Mucosa of descending colon (tissue), 3 donors: ENCODE measurements at places on chromosomes 4 and X. TPM values are rescaled to one million over a fixed set of nuclear protein-coding genes. Genes with fewer than 3 reads are reported as not detected.
A peak's percentile ranks its signal among the peaks of the same experiment; 100 is the strongest.

- no peak for DNase-seq
Observed at GRCh38 chr4:81804849-81805248, 333.1 kb upstream of the RASGEF1B start.

DNA sequence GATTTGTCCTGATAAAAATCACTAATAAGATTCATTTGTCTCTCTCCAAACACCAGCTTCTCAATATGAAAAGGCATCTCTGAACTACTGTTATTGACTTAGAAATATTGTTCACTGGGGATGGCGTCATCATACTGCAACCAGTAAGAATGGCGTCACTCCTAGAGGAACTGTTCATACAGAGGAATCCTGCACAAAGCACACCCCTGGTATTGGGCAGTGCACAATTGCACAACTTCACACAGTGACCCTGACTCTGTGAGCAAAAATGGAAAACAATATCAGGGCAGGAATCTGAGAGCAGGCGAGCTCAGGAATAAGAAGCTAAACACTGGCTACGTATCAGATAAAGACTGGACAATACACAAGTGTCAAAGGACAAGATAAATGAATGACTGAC, 66.7 kb upstream of the PNPLA4 start:
- DNase-seq: no peak

DNA sequence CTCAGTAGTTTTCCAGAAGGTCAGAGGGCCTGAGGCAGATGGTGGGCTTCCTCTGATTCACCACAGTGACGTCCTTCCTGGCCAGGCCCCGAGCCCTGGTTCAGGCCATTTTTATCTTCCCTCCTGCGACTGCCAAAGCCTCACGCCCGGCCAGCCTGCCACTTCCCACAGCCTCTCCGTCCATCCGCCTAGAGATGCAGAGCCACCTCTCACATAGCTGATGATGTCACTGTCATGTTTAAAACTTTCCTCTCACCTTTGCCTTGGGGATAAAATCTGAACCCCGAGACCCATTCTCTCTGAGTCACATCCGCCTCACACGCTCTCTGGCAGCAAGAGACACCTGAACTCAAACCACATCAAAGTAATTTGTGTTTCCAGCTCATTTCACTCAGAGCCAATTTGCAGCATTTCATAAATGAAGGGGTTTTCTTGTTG, 175.3 kb downstream of the QDPR start:
- peak; percentile 51 for DNase-seq

- DNase-seq: no peak
Observed at GRCh38 chr4:184529283-184529682, 54.9 kb upstream of the IRF2 start.

GRCh38 chrX:72029483-72030411, 102.0 kb downstream of the RTL5 start:
- DNase-seq: no peak

DNA sequence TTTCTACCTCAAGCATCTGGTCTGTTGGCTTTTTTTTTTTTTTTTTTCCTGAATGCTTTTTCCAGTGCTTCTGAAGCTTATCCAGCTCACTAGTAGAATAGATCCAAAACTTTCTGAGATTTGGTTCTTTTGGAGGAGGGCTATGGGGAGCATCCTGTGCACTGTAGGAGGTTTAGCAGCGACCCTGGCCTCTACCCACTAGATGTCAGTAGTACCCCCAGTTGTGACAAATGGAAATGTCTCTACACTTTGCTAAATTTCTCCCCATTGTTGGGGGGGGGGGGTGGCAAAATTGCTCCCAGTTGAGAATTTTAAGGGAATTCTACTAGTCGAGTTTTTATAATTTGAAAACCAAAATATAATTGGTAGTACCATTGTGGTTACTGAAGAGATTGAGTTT, 23.0 kb upstream of the PPA2 start:
- peak; percentile 10 for DNase-seq

DNA sequence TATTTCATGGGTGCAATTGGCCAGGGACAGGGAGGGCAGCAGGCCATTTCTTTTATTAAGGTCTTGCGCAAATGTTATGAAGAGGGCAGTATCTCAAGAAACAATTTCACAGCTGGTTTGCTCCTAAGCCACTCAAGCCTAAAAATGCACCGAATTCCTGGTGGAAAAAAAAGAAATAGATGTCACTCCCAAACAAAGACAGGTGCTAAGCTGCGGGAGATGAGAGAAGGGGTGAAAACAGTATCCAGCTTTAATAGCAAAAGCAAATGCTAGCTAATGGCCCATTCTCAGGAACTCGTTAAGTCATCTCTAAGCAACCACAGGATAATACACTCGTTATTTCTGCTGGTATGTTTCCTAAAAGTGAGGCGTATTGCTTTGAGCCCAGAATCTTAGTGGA, 116.4 kb downstream of the ARX start:
- DNase-seq: no peak

DNA sequence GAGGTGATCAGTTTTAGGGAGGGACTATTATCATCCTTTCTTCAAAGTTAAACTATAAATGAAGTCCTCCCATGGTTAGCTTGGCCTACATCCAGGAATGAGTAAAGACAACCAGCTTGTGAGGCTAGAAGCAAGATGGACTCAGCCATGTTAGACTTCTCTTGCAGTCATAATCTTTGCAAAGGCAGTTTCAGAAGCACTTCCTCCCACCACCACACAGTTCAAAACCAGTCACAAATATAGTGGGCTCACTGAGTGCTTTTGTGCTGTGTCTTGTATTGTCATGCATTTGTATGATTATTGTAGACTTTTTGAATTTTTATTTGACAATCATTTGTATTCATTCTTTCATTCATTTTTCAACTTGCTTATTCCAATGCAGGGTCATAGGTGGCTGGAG, 204.5 kb downstream of the ZNF674 start:
- no peak for DNase-seq

DNA sequence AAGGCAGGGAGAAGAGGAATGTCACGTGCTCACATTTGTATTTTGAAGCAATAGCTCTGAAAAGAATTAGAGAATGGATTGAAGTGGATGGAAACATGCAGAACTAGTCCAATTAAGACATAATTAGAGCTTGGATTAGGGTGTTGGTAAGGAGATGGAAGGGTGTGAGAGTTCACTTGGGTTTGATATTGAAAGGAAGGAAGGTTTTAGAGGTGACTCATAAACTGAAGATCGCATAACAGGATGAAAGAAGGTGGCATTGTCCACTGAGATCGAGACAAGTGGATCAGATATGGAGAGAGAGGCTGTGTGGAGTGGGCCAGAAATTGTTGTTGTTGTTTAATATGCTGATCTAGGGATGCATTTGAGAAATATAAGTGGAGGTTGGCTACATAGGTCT, 244.0 kb upstream of the SMIM31 start:
- DNase-seq: no peak

GRCh38 chr4:97646997-97647396, 496.3 kb downstream of the STPG2 start:
- no peak for DNase-seq

DNA sequence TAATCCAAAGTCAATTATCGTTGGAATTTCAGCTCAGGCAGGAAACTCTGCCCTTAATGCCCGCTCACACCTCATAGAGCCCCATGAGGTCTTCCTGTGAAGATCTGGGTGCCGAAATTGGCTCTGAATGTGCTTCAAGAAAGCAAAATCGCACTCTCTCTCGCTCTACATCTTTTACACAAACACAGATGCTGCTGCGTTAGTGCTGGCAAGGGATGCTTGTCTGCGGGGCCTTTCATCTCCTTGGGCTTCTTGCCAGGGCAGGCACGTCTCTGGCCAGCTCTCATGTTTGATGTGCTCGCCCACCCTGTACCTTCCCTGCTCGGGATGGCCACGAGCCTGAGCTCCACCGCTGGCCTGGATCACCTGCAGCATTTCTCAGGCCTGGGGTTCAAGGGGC, 66.5 kb downstream of the CLCN4 start:
- no peak for DNase-seq

- DNase-seq: no peak
Observed at GRCh38 chrX:29241809-29242208, 654.6 kb downstream of the IL1RAPL1 start.

DNA sequence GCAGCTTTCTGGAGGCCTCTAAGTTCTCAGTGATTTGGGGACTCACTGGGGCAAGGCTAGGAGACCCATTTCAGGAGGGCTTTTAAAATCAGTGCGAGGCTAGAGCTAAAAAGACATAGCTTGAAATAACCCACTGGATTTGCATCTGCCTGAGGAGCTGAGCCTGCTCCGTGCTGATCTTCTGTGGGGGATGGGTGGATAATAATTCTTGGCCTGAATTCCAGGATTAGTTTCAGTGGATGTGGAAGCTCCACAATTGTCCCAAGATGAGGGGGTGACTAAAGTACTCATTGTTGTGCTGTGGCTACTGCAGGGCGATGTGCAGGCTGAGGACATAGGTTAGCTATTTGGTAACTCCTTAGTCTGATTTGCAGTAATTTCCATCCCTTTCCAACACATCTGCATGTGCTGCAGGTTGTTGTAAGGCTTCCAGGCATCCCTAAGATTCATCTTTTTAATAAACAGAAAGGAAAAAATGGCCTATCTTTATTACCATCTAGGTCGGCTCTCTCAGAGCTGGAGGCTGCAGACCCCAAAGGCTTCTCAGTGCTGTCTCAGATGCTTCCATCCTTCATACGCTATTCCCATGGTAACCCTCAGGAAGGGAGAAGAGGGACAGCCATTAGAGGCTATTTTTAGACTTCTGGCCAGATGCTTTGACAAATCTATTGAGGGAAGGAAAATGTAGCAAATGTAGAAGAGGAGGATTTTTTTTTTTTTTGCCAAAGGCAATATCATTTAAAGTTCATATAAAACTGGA, 63.4 kb downstream of the GRXCR1 start:
- DNase-seq: no peak

- no peak for DNase-seq
Observed at GRCh38 chrX:24858004-24858746, 157.6 kb downstream of the ARX start.

DNA sequence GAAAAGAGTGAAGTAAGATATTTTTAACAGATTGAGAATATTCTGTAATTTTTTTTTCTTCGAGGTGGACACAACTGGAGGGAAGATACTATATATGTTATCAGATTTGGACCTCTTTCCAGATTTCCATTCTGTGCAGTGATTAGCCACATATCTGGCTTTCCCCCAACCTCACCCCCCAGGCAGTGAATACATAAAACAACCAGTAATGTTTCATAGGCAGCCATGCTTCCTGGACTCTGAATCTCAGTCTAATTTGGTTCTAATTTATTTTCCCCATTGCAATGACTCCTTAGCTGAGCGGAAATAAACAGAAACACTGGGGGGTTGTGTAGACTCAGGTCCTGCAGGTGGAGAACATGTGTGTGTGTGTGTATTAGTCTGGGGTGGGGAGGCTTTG, 226.5 kb downstream of the FBXW7 start:
- no peak for DNase-seq

Gene GATB
- total RNA-seq: 17.2 TPM

Gene KIF4A
- 10.7 TPM for total RNA-seq

Gene BEX5
- 0.96 TPM for total RNA-seq

Gene GPR82
- 1.3 TPM for total RNA-seq

Gene KIT
- 16.8 TPM for total RNA-seq

Gene ZBTB33
- total RNA-seq: 10.2 TPM

Gene UGT2A1
- not detected for total RNA-seq

Gene UGT2B10
- 0.46 TPM for total RNA-seq

Gene VCX2
- total RNA-seq: not detected

Gene HEPH
- 187 TPM for total RNA-seq
